ENCODE measurements at places on chromosomes 2 and 18.

DNA sequence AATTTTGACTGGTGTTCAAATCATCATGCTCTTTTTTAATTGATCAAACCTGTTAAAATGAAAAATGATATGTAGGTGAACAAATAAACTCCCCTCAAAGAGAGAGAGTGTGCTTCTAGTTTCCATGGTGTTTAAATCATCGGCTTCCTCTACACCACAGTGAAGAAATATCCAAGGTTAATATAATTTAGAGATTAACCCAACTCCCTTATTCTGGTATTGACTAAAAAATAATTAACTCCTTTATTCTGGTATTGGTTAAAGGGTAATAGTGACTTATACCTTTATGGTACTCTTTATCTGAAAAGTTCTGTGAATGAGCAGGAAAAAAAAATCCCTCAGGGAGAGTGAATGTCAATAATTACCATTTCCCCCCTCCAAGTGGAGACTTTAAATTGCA is 93.1 kb downstream of the SPATS2L start:
- no peak for DNase-seq

- no peak for DNase-seq
Measured at GRCh38 chr2:129248198-129248597, 731.3 kb upstream of the RAB6C start.

DNA sequence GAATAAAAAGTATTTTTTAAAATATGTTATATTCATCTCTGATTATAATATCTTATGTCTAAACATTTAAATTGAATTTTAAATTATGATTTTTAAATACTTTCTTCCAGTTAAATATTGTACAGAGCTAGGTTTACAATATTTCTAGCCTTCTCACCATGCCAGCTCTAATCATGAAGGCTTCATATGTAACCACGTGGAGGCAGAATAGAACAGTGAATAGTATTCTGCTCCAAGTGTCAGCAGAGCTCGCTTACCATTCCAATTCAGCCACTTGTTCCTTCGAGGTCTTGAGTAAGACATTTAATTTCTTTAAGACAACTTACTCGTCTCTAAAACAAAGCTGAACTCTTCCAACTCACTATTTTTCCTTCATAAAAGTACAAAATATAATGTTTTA is 871.8 kb downstream of the SUCLG1 start:
- no peak for DNase-seq

DNA sequence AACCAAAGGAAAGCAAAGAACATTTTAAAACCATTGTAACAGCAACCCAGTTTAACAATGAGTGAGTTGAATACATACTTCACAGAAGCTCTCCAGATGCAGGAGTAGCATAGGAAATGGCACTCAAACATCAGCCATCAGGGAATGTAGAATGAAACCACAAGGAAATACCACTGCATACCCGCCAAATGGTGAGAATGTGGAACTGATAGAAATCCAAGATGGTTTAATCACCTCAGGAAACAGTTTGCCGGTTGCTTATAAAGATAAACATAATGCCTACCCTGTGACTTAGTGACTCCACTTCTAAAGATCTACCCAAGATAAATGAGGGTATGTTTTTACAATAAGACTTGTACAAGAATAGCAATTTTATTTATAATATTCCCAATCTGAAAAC is 132.0 kb downstream of the GALNT1 start:
- DNase-seq = no peak
